NCI-H2171 treated with DMSO at 0.1 percent for 48 hours (cell line): ENCODE measurements at places on chromosomes 5 and 9.
A peak's percentile ranks its signal among the peaks of the same experiment; 100 is the strongest.

DNA sequence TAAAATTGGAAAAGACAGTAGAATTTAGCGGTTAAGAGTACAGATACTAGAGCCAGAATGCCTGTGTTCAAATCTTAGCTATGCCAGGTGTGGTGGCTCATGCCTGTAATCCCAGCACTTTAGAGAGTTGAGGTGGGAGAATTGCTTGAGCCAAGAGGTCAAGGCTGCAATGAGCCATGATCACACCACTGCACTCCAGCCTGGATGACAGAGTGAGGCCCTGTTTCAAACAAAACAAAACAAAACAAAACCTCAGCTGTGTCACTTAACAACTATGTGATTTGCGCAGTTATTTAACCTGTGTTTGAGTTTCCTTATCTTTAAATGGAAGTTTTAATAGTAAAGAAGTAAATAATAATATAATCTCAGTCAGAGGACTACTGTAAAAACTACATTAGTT lies 68.3 kb downstream of the TBCA start:
- DNase-seq: no peak

- DNase-seq: no peak
Measured at GRCh38 chr5:132211787-132212186, 15.9 kb downstream of the P4HA2 start.

GRCh38 chr5:33890131-33891032 lies 1.4 kb downstream of the ADAMTS12 start:
- no peak for DNase-seq

GRCh38 chr5:29588236-29588635 lies 1605.2 kb upstream of the CDH6 start:
- no peak for DNase-seq

GRCh38 chr5:156471893-156472292 lies 144.9 kb downstream of the SGCD start:
- DNase-seq: no peak

- DNase-seq: peak; percentile 7
Measured at GRCh38 chr5:141208478-141208877, at the start of gene PCDHB12. Gene PCDHB12, plus strand, starts transcription at chr5:141208719. Its CDS starts 189 bp downstream, at chr5:141208908.

- DNase-seq: no peak
Measured at GRCh38 chr5:65103756-65104440, 335.2 kb downstream of the CWC27 start.

DNA sequence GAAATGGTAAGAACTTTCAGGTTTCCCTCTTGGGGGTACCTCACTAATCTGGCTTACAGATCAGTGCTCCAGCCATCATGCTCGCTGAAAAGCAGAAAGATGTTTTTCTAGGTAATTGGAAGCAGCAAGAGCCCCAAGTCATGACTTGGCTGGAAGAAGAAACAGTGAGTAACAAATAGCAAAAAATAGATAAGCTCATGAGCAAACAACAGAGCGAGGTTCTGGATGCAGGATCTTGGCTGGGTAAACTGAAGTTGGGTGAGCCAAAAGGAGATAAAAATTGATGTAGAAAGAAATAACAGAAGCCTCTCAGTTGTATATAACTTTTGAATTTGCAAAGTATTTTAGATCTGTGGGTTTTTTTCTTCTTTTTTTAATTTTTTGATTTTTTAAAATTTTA lies 110.1 kb downstream of the INSYN2B start:
- DNase-seq: no peak

GRCh38 chr5:132661231-132662003 lies 3.4 kb downstream of the IL13 start:
- DNase-seq: no peak

- no peak for DNase-seq
Measured at GRCh38 chr9:26437056-26437711, 455.4 kb downstream of the CAAP1 start.

DNA sequence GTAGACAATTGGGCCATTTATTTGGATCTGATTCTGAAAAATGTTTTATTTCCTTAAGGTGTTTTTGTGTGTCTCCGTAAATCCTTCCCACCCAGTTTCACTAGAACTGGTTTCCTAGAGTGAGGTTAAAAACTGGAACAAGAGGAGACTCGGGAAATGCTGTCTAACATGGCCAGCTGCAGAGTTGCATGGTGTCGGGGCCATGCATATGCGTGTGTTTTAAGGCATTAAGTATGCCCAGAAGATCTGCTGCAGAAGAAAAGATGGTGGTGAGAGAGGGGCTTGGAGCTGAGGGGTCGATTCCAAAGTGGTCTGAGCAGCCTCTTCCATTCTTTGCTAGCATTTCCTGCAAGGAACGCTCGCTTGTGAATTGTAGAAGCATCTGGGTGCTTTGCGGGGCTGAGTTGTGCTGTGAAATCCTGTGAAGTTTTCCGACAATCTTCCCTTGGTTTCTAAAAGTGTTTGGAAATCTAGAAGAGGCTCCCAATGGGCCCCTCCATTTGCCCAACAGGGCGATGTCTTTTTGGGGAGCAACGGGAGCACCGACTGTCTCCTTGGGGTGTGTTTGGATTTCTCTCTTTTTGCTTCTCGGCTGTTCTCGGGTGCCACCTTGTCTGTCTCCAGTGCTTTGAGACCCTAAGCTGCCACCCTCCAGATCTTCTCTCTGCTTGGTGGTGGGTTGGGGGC lies 113.8 kb downstream of the COL5A1 start:
- DNase-seq: no peak

DNA sequence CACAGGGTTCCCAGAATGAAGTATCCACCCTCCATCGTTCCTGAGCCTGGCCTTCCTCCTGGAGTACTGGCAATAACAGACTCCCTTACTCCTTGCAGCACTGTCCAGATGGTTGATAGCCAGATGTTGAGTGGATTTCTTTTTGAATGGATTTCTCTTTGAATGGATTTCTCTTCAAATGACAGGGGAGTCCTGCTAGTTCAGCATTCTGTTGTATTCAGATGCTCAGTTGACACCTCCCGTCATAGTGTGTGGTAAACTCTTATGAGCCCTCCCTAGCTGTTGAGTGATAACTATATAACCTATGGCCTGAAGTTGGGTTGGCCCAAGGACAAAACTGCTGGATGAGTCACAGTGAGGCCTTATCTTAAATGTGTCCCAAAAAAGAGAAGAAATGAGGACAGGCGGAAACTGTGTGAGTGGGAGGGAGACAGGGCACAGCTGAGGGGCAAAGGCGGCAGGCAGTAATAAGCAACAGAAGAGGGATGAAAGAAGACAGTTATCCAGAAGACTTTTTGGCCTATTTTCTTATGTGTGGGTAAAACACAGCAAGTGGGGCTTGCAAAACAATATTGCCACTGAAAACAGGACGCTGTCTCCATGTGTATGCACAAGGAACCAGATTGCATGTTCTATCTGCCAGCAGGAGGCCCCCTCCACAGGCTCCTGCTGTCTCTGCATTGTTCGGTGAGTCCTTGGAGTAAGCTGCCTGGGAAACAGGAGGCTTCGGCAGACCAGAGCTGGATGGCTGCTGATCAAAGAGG lies 209.5 kb upstream of the S1PR3 start:
- DNase-seq: no peak

GRCh38 chr5:145962001-145962400 lies 25.6 kb downstream of the SH3RF2 start:
- no peak for DNase-seq

- DNase-seq: peak; percentile 72
Measured at GRCh38 chr9:110152704-110153374, 55.1 kb downstream of the C9orf152 start.

GRCh38 chr9:29865764-29866313 lies 2292.6 kb upstream of the C9orf72 start:
- no peak for DNase-seq

DNA sequence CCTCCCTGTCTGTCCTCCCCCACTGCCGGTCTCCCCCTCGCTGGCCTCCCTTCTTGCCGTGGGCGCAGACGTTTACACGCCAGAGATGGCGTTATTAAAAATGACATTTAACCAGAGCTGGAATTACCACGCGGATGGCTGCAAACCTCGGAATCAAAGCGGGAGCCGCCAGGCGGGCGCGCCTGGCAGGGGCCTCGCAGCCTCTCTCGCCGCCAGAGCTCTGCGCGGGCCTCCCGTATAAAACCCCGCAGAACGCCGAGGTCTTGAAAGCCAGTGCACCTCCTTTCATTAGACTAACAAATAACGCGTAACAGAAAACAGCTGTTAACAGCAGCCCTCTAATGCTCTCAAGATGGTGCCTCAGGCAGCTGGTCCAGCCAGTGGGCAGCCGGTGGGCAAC lies 10.2 kb downstream of the PRRX2 start:
- DNase-seq: no peak

GRCh38 chr5:56557198-56557597 lies 258.2 kb upstream of the MAP3K1 start:
- no peak for DNase-seq

DNA sequence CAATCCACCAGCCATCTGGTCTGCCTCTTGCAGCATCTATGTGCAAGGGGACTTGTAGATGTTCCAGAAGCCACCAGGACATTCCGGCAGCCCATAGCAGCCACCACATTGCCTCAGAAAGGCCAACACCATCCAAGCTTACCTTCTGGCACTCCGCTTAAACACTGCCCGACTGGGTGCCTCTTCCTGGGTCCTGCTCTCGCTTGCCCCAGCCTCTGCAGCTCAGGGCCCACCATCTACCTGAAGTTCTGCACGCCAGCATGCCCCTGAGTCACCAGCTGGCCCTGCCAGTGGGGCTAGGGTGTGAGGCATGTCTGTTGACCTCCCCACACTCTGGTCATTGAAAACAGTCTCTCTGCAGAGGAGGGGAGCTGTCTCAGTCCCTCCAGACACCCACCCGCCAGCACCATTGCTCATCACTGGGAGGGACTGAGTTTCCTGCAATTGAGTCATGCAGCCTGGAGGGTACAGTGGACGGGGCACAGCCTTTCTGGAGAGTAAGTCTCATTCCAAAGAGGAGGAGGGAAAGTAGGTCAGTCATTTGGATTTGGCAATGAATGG lies 16.9 kb upstream of the COL5A1 start:
- DNase-seq: no peak
